ENCODE measurements at places on chromosomes 11 and 22.

DNA sequence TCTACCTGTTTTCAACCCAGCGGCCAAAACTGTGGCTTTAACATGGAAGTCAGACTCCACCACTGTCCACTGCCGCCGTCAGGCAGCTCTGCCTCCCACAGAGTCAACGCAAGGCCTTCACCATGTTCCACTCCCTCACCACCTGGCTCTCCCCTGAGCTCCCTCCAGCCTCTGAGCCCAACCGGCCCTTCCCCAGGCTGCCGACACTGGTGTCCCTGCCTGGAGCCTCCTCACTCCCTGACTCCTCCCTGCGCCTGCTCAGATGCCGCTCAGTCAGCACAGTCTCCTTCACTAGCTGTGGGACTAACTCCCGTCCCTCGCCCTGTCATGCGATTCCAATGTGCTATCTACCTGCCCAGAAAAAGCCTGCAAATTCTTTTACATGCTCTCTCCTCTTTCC lies 16.3 kb downstream of the SULT4A1 start:
- no peak for DNase-seq

DNA sequence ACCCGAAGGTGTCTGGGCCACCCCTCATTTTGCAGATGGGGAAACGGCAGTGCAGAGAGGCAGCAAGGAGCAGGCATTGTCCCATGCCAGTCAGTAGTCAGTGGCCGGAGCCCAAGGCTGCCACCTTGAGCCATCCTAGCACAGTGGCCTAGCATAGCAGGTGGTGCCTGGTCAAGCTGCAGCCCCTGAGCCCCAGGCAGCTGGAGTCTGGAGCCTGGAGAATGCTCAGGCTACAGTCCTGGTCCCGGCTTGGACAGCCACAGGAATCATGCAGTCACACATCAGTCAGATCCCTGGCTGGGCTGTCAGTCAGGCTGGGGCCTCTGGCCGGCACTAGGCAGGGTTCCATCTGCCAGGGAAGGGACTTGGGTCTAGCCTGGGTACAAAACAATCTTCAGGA lies 18.6 kb downstream of the KCNC1 start:
- no peak for DNase-seq

DNA sequence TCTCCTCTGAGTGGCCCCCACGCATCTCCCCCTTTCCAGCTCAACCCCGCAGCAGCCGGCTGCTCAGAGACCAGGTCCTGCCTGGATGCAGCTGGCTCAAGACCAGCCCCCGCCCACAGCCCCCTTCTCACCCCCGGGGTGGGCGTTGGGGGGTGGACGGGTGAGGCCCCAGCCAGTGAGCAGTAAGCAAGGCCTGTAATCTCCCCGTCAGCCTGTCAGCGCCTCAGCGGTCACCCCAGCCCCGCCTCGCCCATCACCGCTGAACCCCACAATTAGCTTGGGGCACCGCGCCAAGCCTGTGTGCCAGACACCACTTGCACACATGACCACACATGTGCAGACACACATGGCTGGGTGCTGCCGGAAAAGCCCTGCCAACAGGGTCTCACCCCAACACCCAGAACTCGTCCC lies 5.9 kb downstream of the PLXNB2 start:
- no peak for DNase-seq

- no peak for DNase-seq
Observed at GRCh38 chr22:36084717-36085116, 56.1 kb upstream of the RBFOX2 start.

DNA sequence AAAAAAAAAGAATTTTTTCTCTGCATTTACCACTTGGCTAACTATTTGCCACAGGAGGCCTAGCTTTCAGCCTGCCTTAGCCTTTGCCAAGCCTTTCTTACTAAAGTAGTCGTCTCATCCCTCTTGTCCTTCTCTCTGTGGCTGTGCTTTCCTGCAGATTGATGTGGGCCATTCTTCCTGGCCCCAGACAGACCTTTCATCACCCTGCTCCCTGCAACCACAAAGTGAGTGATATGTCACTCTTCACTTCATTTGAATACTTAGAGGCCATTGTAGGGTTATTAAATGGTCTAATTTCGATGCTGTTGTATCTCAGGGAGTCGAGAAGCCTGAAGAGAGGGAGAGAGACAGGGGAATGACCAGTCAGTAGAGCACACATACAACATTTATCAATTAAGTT lies 37.6 kb downstream of the ART5 start:
- no peak for DNase-seq

DNA sequence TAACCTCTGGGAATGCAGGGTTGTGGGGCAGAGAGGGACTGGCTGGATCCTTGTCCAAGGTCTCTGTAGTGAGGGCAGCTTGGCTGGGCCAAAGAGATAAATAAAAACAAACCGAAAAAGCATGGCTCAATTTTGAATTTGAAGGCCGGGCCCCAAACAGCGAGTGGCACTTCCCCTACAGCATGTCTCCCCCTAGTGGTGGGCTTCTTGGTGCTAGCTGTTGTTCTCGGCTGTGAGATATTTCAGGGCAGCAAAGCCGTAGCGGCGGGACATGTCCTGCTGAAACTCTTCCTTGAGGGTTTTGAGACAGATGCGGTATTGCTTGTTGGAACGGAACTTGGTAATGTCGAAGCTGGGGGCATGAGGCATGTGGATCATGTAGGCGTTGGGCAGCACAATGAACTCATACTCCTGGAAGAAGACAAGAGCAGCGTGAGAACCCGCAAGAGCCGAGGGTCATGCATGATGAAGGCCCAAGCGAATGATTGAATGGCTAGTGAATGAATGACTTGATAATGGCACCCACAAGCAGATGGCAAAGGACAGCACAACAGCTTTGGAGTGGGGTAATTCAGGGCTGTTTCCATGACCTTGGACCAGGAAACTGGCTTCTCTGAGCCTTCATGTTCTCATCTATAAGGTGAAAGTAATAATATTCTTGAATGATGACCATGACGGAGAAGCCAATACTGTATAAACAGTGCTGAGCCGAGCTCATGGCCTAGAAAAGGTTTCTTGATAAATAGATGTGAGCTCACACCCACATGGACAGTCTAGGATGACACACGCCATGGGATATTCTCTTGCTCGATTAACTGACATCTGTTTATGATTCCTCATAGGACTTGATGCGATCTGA lies 216.3 kb upstream of the SYN3 start:
- no peak for DNase-seq

GRCh38 chr11:71368966-71369365 lies 79.2 kb downstream of the DHCR7 start:
- no peak for DNase-seq

- no peak for DNase-seq
Observed at GRCh38 chr11:119513131-119513805, 90.3 kb upstream of the THY1 start.

GRCh38 chr11:127035824-127036223 lies 35.3 kb upstream of the KIRREL3 start:
- DNase-seq = no peak

DNA sequence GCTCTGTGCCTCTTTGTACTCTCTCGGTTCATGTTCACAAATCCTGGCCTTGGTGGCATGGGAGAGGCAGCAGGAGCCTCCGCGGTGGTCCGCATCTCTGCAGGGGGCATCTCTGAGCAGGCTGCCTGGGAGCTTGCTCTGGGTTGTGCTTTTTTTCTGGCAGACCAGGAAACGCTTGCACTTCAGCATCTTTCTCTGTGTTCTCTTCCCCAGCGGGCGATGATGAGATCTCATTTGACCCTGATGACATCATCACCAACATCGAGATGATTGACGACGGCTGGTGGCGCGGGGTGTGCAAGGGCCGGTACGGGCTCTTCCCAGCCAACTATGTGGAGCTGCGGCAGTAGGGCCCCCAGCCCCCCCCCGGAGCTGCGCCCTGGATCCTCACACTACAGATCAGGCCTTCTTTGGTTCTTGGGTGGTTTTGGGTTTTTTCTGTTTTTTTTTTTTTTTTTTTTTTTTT lies 36.5 kb downstream of the CTTN start:
- no peak for DNase-seq

- no peak for DNase-seq
Observed at GRCh38 chr11:45663486-45664375, 1.7 kb downstream of the CHST1 start.

DNA sequence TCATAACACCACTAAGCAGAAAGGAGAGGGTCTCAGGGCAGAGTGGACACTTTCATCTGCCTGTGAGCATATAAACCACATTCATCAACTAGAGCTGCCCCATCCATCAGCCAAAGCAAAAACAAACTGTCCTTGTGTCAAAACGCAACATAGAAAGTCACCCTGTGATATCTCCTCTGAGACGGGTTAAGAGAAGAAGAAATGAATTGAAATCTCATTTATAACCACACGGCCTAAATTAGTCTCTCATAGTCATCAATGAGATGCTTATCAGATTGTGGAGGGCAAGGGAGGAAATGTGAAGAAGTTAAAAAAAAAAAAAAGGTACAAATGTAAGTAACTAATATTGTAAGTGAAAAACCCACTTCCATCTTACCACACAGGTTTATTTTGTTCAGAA lies 75.7 kb downstream of the SIK3 start:
- DNase-seq = no peak

DNA sequence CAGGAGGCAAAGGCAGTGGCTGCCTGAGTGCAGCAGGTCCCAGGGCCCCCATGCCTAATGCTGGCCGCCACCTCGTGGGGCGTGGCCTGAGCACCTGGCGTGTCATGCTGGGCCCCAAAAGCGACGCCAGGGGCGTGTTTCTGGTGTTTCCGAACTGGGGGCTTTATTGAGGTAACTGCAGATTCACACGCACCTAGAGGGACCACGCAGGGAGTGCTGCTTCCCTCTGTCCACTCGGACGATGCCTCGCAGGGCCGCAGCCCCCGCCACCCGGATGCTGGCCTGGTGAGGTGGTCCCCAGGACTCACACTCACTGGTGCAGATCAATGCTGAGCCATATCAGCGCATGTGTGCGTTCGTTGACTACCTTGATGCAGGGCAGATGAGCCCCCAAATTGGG lies 736.2 kb downstream of the BRD1 start:
- no peak for DNase-seq

- DNase-seq = no peak
Observed at GRCh38 chr22:35070451-35071093, 4.6 kb downstream of the ISX start.

GRCh38 chr11:76768909-76769560 lies 14.1 kb upstream of the TSKU start:
- DNase-seq = no peak

GRCh38 chr11:112266410-112266778 lies 5.7 kb upstream of the PLET1 start:
- DNase-seq = no peak

GRCh38 chr22:17633217-17633997 lies 4.9 kb upstream of the ATP6V1E1 start:
- DNase-seq = no peak

- DNase-seq = no peak
Observed at GRCh38 chr11:100575860-100576717, 111.0 kb upstream of the ARHGAP42 start.

DNA sequence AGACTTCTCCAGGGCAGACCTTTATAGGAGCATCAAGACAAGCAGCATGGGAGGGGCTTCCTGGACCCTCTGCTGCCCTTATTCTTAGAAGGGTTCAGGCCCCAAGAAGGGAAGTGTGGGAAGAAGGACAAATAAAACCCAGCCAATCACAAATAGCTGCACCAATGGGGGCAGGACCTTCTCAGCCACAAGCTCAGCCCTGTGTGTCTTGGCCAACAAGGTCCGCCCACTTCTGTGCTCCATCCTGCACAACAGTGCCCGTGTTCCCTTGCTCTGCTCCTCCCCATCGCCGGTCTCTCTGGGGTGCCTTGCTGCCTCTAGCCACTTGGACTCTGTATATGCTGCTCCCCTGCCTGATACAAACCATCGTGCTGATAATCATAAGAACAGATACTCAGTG lies 86.1 kb downstream of the NAT10 start:
- DNase-seq = no peak

DNA sequence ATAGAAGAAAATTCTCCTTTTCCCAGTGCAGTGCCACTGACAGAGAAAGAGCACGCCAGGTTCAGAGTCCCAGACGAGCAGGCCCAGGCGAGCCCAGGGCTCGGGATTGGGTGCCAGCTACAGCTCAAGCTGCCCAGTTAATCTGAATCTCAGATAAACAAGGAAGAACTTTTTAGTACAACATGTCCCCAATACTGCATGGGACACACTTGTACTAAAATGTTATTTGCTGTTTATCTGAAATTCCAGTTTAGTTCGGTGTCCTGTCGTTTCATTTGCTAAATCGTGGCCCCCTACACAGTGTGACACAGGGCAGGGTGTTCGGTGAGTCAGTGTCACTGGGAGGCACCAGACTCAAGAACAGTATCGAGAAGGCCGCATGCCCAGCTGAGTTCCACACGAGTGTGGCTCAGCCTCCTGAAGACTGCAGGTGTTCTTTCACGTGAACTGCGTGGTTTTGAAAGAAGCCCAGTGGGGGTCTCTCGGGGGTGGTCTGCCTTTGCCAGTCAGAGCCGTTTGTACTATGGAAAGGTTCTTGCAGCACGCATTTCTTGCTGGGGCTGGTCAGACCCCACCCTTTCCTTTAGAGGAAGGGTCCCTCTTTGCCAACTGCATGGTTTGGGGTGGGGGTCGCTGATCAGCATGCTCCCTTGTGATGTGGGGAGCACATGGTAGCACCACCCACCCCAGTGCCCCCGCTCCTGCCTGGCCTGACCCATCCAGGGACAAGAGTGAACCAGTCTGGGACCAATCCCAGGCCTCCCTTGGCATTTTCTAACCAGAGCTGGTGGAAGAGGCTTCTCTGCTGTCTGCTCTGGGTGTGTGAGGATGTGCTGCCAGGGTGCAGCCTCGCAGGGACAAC lies 115.6 kb upstream of the B3GAT1 start:
- no peak for DNase-seq

DNA sequence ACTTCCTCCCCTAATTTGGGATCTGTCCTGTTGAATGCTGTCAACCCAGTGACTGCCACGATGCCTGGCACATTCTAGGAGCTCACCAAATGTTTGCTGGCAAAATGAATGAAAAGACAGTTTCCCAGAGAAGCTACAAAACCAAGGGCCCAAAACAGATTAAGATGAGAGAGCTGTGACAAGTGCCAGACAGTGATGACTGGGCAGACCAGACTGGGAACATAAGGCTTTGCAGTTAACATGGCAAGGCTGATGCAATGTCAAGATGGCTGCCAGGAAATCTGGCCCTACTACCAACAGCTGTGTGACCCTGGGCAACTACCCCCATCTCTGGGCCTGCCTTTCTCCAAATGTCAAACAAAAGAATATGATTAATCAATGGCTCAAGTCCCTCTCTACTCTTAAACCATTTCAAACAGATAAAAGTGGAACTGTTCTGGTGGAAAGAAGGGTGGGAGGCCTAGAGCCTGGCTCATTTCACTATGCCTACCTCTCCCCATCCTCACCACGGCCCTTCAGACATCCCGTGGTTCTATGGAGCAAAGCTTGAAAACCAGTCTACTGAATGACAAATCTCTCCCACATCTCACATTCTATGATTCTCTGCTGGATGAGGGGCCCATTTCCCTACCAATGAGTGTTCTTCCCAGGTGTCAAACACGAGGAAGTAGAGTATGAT lies 12.8 kb downstream of the AP1B1 start:
- no peak for DNase-seq
